ENCODE measurements at places on chromosomes 3 and 15. TPM values are rescaled to one million over a fixed set of nuclear protein-coding genes. Genes with fewer than 3 reads are reported as not detected.

HTR3E gene
- polyA plus RNA-seq = not detected

CCR2 gene
- polyA plus RNA-seq = 1.2 TPM

ALCAM gene
- polyA plus RNA-seq = 1.8 TPM

GPR87 gene
- polyA plus RNA-seq = not detected

PRR20G gene
- polyA plus RNA-seq = not detected

SNTN gene
- not detected for polyA plus RNA-seq

Data from sigmoid colon (tissue), 7 donors.